Type B pancreatic cell (in vitro differentiated cells): ENCODE measurements at places on chromosomes 1 and 21.

DNA sequence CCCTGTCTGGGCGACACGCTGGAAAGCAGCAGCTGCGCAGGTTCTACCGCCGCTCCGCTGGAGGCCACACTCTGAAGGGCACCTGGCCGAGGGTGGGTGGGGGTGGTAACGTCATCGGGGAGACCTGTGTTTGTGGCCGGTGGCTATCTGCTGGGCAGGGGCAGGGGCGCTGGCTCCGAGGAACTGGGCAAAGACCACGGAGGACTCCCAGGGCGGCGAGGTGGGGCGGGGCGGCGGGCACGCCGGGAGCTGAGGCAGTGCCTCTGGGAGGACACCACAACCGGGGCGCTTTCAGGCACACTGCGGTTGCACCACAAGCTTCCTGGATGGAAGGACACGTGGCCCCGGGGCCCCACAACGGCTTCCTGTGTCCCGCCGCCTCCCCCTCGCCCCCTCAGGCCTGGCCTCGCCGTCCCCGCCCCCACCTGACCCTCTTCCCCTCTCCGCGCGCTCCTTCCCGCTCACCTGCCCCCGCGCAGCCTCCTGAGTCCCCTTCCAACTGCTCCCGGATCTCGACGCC is 3.3 kb upstream of the DENND2D start:
- no peak for DNase-seq

- peak; percentile 84 for DNase-seq
These were observed 19.4 kb downstream of the PTPRF start for GRCh38 chr1:43549921-43550597.

DNA sequence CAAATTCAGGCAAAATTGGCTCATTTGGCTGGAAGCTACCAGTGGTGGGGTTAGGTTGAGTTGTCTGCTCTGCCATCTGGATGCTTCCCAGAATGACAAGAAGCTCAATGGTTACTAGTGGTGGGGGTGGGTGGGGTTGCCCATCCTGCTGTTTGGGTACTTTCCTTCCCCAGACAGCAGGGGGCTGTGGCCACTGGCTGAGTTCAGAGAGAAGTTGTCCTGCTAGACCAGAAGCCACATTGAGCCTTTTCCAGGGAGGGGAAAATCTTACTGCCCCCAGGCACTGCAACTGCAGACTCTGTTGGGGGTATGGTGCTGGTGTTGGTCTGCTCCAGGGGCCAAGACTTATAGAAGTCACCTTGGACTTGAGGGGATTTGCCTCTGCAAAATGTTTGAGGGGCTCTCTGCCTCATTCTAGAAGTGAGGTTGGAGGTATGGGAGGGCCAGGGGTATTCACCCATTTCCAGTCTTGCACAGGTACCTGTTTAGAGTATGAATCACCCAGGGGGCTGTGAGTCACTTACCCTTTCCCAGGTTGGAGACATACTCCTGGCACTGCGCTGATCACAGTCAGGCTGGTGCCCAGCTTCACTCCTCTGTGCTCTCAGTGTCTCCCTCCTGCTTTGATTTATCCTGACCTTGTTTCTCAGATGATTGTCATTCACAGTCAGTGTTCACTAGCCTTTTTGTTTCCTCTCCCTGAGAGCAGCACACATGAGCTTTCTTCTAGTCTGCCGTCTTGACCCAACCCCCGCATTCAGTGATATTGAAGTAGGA is 89.1 kb upstream of the NEGR1 start:
- DNase-seq = no peak

GRCh38 chr1:208781391-208782045 is 537.3 kb upstream of the PLXNA2 start:
- DNase-seq = no peak

DNA sequence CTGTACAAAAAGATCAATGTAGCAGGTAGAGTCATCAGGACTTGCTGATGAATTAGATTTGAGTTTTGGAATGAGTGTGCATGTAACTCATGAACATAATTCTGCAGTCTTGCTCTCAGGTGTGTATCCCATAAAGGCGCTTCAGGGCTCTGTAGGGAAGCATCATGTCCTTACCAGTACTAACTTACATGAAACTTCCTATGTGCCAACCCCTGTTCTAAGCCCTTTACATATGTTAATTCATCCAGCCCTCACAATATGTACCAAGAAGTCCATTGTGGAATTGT is 2.1 kb upstream of the FCRLB start:
- DNase-seq = no peak

GRCh38 chr1:155307247-155307740 is 1.4 kb upstream of the FDPS start:
- DNase-seq = no peak

DNA sequence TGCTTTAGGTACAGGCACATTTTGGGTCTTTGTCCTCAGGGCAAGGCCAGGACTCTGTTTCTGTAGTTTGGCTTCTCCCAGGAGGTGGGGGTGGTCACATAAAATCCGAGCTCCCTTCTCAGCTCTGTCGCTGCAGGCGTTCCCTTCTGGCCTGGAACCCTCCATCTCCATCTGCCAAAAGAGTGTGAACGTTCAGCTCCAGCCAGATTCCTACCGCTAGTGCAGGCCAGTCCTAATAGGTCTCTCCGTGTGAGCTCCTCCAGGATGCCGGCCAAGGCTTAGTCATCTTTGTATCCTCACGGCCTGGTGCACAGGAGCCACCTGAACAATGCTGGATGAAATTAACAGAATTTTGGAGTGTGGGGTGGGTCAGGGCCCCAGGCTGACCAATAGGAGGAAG is 19.9 kb upstream of the KCNA10 start:
- no peak for DNase-seq

DNA sequence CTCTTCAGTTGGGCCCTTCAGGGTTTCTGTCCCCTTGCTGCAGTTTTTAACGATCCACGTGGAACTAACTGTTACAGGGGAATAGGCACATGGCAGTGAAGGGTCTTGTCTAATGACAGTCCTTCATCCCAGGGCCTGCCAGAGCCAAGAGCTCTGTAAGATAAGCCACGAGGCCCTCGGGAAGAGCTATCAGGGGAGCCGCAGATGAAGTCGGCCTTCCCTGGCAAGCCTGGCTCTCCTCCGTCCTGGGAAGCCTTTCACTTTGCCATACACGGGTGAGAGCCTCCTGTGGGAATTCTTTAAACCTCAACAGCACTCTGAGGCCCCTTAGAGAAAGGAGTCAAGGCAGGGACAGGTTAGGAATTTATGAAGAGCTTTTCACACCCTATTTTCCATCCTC is 29.0 kb downstream of the ACP6 start:
- DNase-seq = no peak

DNA sequence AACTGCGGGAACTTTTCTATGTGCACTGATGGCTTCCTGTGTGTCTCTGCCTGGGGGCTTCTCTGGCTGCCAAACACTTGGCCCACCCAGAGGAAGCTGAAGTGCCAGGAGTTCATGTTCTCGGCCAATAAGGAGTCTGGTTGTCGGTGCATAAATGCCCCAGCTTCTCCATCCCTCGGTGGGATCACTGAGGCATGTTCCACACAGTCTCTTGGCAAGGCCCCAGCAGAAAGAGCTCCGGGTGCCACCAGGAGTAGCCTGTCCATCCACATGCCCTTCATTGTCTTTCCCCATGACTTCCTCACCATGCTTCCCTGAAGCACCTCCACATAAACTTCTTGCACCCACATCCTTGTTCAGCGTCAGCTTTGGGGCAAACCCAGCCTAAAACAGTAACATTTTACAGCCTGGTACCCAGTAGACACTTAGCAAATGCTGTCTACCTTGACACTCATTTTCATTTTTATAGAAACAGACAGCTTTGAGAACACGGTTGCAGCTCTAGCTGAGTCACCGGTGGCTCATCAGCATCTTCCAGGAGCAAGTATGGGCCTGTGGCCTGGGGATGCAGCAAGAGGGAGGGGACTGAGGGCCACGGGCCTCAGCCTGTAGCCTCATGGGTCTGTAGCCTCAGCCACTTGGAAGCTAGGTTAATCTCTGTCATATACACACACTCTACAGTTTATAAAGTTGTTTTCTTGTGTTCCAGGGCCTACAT is 14.8 kb upstream of the CDCP2 start:
- DNase-seq = no peak

DNA sequence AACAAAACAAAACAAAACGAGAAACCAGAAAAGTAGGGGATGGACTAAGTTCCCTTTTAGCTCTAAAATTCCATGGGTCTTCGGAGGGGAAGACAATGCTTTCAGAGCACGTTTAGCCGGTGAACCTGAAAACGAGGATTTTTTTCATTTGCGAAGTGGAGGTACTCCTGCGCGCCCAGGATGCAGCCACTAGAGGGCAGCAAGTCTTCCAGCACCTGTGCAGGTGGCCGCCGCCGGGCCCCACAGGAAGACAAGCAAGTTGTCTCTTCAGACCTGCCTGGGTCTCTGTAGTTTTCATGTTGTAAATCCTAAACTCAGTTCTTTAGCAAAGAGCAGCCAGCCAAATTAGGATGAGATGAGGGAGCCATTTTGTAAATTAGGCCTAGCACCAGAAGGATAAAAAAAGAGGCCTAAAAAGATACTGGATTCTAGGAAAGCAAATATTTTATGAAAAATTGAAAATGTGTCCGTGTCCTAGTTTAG is 17.7 kb upstream of the SNX27 start:
- DNase-seq = peak; percentile 83

- DNase-seq = no peak
These were observed 18.6 kb upstream of the PDZK1IP1 start for GRCh38 chr1:47208374-47208850.

DNA sequence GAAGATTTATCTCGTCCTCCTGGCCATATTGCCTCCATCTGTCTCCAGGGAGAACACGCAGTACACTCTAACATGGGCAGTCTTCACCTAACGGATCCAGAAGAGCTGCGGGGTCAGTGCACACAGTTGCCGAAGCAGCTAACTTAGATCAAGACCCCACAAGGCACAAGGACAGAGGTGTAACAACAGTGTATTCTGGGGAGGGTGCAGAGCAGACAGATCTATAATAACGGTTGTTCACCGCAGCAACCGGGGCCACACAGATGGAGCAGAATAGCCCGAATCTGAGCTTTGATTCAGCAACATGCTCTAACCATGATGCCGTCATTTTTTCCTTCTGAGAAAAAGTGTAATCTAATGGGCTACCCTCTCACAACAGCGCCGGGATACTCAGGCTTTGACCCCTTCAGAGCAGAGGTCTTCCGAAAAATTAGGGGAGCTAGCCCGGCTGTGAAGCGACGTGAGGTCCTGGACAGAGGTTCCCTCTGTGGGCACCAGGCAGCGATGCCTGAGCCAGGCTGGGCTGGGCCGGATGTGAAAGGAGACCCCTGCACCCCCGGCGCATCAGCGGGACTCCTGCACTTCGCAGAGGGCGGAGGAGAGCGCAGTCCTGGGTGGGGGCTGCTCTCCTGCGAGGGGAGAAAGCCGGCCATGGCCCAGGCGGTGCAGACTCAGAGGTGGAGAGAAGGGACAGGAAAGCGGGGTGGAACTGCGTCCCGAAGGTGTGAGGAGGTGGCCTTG is 57.5 kb downstream of the BCL9 start:
- peak; percentile 80 for DNase-seq

DNA sequence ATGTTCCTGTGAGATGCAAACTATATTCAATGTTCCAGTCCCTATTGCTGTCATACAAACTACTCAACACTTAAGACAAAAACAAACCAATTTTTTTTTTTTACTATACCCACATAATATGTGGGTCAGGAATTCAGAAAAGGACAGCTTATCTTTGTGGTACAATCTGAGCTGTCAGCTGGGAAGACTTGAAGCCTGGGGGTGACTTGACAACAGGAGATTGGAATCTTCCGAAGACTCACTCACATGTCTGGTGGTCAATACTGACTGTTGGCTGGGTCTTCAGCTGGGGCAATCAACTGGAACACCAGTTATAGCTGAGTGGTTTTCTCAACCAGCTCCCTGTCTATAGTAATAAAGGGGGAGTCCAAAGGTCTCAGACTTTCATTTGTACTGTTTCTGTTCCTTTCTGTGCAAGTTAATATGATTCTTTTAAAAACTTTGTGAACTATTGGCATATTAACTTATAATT is 81.7 kb upstream of the ATP1B1 start:
- no peak for DNase-seq

DNA sequence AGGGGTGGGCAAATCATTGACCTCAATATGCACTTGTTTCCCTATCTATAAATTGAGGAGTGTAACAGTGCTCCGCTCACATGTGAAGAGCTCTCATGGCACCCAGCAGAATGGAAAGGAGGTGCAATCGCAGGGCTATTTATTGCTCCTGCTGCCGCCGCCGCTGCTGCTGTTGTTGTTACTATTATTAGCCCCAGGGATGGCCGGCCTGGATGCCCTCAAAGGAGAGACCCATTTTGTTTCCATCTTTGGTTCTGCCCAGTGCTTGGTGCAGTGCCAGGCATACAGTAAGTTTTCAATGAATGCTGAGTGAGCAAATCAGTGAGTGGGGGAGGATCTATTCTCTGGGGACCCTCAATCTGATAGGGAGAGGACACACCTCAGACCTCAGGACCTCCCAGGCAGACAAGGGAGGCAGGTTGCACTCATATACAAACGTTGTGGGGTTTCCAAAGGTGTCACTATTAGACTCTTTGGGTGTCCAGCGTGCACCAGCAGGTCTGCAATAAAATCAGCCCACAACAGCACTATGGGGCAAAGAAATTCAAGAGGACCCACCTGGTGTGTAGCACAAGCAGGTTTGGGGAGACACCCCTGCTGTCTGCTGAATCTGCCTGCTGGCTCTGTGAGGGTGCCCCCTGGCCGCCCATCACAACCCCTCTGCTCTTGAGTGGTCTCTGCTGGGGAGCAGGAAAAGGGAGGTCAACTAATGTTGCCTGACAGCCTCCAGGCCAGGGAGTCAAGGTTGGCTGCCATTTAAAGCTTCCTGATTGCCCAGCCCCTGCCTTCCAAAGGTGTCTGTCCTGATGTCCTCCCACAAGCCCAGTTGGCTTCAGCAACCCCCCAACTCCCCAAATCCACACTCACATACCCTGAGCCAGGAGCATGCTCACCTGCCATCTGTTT is 136.3 kb downstream of the ACTL8 start:
- no peak for DNase-seq

GRCh38 chr1:77276941-77277340 is 4.9 kb upstream of the AK5 start:
- no peak for DNase-seq

GRCh38 chr1:111030590-111030989 is 66.9 kb upstream of the LRIF1 start:
- DNase-seq = no peak

GRCh38 chr1:13794231-13795187 is 94.5 kb downstream of the PRDM2 start:
- no peak for DNase-seq

DNA sequence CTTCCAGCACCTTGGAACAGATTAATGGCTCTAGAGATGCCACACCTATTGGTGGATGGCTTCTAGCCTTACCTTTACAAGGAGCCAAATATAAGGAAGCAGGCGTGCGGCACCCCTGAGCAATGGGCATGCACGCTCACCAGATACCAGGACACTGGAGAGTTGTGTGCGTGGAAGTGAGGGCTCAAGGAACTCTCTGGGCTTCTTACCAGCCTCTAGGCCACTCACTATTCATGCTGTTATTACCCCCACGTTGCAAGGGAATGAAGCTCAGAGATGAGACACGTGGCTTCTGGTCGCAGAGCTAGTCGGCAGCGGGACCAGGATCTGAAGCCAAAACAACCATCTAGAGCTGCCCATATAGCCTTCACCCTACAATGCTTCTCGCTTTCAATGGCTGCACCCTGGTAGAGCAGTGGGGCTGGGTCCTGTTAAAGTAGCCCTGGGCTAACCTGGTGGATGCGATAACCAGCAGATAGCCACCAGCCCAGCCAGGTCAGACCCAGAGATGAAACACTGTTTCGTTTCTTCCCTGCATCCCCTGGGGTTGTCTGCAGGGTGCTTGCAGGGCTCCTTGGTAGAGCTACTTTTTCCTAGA is 396.4 kb upstream of the VAMP3 start:
- no peak for DNase-seq
